Uterus (tissue), 4 donors: ENCODE measurements at places on chromosomes 4 and X. TPM values are rescaled to one million over a fixed set of nuclear protein-coding genes. Genes with fewer than 3 reads are reported as not detected.

DNA sequence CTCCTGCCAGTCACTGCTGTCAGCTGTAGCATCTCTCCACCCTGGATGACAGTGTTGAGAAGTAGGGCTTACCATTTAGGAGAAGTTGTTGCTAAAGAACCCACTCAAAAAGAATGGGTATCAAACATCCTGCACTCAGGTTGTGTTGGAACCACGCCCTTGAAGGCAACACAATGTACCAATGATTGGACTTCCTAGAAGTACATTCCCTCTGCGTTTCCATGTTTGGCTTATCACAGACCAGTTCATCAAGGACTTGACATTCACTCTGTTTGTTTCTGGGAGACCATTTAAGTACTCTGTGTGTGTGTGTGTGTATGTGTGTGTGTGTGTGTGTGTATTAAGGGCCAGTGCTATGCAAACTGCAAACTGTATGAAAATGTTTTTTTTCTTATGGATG lies 200.6 kb upstream of the GATB start:
- DNase-seq = no peak

DNA sequence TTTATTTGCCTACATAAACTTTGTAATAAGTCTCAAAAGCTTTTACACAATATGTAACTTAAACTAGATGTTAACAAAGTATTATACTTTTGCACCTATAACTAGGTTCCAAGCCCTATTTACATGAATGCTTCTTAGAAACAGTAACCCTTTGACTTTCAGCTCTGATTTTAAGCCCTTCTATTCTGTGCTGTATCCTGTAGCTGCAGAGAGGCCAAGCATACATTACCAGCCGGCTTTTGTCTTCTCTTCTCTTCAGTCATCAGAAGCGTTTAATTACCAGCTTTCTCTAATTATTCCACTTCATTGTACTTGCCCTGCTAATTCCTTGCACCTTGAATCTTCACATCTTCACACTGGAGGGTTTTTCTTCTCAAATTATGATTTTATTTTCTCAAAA lies 403.1 kb downstream of the PDGFC start:
- DNase-seq = no peak

FRG2 gene
- not detected for total RNA-seq

- no peak for DNase-seq
These were observed 17.3 kb downstream of the STIM2 start for GRCh38 chr4:26877961-26878360.

DNA sequence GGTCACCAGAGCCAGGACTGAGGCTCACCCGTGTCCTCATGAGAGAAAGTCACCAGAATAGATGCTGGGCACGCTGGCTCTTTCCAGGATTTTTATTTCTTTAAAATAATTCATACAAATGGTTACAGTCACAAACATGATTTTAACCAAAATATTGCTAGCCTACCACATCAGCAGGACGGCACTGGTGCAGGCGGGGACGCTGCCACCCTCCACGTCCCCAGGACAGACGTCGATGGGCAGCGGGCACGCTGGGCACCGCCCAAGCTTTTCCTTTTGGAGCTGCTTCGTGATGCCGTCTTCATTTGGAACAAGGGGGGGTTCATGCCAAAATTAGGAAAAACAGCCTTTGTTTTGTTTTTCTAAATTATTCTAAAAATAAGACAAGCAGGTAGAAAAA lies 37.6 kb downstream of the CTBP1 start:
- peak; percentile 14 for DNase-seq

ATP1B4 gene
- not detected for total RNA-seq

ADH1A gene
- total RNA-seq = 0.88 TPM

ANTXR2 gene
- total RNA-seq = 142 TPM

WDR44 gene
- 19.3 TPM for total RNA-seq

HPSE gene
- 8.5 TPM for total RNA-seq

PRR32 gene
- total RNA-seq = not detected

- peak; percentile 25 for DNase-seq
These were observed 31.5 kb downstream of the NOP14 start for GRCh38 chr4:2931512-2932301.

GRCh38 chr4:114582621-114583020 lies 16.0 kb upstream of the UGT8 start:
- DNase-seq = no peak

GRCh38 chr4:184574861-184575260 lies 74.4 kb downstream of the CASP3 start:
- DNase-seq = no peak

NHSL2 gene
- total RNA-seq = 9.8 TPM

DNA sequence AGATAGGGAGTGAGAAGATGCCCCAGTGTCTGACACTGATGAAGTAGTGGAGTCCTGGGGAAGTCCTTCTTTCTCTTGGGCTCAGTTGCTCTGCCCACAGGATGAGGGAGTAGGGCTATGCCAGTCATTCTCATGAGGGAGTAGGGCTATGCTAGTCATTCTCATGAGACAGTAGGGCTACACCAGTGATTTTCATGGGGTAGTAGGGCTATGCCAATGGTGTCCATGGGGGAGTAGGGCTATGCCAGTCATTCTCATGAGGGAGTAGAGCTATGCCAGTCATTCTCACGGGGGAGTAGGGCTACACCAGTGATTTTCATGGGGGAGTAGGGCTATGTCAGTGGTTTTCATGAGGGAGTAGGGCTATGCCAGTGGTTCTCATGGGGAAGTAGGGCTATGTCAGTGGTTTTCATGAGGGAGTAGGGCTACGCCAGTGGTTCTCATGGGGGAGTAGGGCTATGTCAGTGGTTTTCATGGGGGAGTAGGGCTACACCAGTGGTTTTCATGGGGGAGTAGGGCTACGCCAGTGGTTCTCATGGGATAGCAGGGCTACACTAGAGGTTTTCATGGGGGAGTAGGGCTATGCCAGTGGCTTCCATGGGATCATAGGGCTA lies 43.3 kb upstream of the SOD3 start:
- DNase-seq = no peak

GRCh38 chrX:10556405-10556804 lies 64.0 kb downstream of the MID1 start:
- no peak for DNase-seq

CT45A3 gene
- total RNA-seq = not detected

DNA sequence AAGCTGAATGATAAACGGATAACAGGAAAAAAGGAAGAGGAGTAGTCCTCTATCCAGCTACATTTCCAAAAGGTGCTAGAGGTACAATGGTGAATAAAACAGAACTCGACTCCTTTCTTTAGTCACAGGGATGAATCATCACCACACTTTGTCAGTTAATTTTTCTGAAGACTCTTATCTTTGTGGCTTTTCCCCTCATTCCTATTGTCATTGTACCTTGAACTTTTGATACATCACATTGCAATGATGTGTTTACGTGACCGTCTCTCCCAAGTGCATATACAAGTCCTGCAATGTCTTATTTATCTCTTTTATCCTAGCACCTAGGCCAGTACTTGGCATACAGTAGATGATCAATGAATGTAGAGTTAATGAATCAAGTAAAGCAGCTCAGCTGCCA lies 134.7 kb downstream of the LHFPL1 start:
- DNase-seq = no peak

GRCh38 chrX:13293700-13294099 lies 26.2 kb downstream of the ATXN3L start:
- DNase-seq = no peak

GRCh38 chrX:102840871-102841705 lies 96.0 kb upstream of the RAB40AL start:
- no peak for DNase-seq

DNA sequence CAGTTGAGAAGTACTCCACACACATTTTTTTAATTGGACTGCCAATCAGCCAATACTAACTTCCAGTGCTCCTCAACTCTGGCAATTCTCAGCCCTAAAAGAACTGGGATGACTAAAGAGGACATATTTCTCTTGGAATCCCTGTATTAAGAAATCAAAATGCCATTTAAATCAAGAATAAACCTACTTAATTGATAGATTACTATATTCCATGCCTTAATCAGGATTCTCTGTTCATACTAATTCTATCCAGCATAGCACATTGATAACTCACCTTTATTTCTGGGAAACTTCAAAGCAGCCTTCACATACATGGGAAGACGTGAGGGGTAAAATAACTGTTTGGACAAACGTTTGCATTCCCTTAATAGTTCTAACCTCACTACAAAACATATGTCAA lies 93.0 kb upstream of the DKK2 start:
- DNase-seq = no peak

- no peak for DNase-seq
These were observed 679.7 kb downstream of the FAT4 start for GRCh38 chr4:125994430-125994829.

- no peak for DNase-seq
These were observed 55.1 kb upstream of the BCOR start for GRCh38 chrX:40152741-40153344.

DNA sequence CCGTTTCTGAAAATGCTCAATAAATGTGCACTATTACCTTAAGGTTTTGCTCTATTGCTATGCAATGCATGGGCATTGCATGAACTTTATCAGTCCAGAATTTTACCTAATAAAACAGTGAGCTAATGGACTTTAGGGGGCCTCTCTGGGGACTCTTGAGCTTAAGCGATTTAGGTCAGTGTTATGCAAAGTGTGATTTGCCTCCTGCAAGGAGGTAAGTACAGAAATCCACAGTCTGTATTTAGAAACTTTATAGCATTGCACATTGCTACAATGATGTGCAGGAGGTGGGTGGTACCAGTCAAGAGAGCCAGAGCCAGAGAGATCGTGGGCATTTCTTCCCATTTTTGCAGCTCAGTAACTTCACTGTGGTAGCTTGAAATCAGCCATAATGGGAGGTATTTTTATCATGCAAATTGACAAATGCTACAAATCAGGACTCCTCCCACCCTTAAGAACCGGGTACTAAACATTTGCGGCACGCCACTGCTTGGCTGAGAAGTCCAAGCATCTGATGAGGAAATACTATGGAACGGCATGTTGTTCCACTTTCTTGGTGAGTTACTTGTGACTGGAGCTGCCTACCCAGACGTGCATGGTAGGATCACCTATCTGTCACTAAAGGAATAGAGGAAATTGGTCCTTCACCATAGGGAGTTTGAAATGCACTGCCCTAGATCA lies 174.6 kb upstream of the PGRMC2 start:
- no peak for DNase-seq

DNA sequence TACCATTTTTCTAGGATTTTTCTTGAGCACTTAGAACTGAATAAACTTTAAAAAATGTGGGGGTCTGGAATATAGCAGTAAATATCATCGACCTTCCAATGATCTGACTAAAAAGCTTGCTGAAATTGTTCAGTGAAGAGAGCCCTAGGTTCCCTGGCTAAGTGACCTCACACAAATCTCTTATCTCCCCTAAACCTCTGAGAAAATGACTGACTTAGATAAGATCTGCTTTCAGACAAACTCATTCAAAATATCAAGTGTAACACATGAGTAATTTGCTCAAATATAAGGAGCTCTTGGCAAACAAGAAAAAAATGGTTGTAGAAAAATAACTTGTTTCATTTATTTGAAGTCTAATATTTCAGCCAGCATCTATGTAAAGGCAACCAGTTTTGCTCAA lies 441.7 kb upstream of the SLIT2 start:
- no peak for DNase-seq

DNA sequence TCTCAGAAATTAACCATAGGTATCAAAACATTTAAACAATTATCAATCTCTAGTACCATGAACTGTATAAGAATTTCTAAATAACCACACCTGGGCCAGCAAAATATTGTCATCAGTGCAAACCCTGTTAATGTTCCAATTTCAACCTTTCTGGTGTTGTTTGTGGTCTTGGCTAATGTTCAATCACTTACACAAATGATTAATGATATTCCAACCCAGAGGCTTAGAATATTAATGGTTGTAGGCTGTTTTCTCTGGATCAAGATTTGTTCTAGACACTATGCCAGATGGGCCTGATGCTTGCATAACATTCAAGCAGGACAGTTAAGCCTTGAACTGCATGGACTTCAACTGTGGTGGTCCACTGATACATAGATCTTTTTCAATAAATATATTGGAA lies 69.1 kb downstream of the HS3ST1 start:
- no peak for DNase-seq

DNA sequence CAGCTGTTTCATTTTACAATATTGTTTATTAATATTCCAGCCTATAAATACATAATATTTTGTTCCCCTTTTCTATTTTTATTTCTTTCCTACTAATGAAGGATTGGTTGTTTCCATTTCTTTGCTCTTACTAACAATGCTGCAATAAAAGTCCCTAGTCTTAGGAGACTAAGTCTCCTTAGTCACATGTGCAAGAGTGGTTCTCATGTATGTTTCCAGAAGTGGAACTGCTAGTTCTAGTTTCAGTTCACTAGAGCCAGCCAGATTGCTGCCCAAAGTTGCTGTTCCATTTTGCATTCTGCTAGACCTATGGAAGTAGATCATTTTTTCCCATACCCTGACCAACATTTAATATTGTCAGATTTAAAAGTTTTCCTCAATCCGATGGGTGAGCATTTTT lies 44.3 kb downstream of the CNGA1 start:
- no peak for DNase-seq

OTUD6A gene
- not detected for total RNA-seq

DNA sequence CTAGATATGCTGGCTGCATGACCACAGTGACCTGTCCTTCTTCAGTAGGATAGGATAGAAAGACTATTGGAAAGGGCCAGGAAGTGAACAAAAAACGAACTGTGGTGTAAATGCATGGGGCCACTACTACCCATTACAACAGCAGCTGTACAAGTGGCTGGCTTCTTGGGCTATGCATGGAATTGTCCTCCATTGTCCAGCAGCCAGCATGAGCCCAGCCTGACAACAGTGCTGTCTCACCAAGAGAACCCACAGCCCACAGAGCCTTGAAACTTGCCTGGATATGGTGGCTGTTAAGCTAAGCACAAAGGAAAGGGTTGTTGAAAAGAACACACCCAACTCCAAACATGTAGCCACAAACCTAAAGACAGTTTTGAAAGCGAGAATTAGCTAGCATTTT lies 330.2 kb upstream of the F9 start:
- DNase-seq = no peak

GAGE12J gene
- not detected for total RNA-seq

- no peak for DNase-seq
These were observed 226.3 kb downstream of the PACRGL start for GRCh38 chr4:20926529-20926928.

- no peak for DNase-seq
These were observed 98.7 kb downstream of the CFAP299 start for GRCh38 chr4:80434238-80434637.

GRCh38 chr4:41943506-41943905 lies 8.3 kb downstream of the TMEM33 start:
- DNase-seq = no peak

DNA sequence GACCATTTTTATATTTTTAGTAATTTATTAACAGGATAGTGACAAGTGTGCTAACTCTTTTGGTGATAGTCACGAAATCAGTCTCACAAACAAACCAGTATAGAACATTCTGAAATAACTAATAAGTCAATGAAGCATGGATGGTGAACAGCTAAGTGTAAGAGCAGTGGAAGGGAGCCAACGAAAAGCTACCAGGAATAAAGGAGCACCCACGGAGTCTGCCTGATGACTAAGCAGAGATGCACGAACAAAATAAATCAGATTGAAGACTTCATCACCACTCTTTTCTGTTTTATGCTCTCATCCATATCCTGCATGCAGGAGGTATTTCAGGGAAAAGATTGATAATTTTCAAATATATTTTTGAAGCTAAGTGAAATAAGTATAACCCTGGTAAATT lies 891.1 kb upstream of the HS3ST1 start:
- no peak for DNase-seq

TMPRSS11E gene
- not detected for total RNA-seq

GSX2 gene
- not detected for total RNA-seq

- no peak for DNase-seq
These were observed 1578.4 kb upstream of the IGFBP7 start for GRCh38 chr4:58688568-58688967.

VSIG4 gene
- 13.4 TPM for total RNA-seq

SPOCK3 gene
- 47.5 TPM for total RNA-seq
